ENCODE measurements at places on chromosomes 3 and 15. TPM values are rescaled to one million over a fixed set of nuclear protein-coding genes. Genes with fewer than 3 reads are reported as not detected.

CCDC80 gene
- total RNA-seq = 318 TPM

IP6K2 gene
- total RNA-seq = 50.9 TPM

FHIT gene
- total RNA-seq = not detected

FBXW12 gene
- not detected for total RNA-seq

KY gene
- total RNA-seq = not detected

TM4SF18 gene
- not detected for total RNA-seq

P2RY13 gene
- total RNA-seq = not detected

CDHR4 gene
- total RNA-seq = not detected

SATB1 gene
- 2.3 TPM for total RNA-seq

Data from myometrial cell (primary cell).